ENCODE measurements at places on chromosomes 12 and 14. TPM values are rescaled to one million over a fixed set of nuclear protein-coding genes. Genes with fewer than 3 reads are reported as not detected.

The TMEM63C gene
- polyA plus RNA-seq = 0.80 TPM

The RAB15 gene
- 10.0 TPM for polyA plus RNA-seq

GRCh38 chr14:81440041-81440440, 39.9 kb upstream of the STON2 start:
- H3K27me3 ChIP-seq = peaks cover 72% of the 10 kb centered on the region
- no peak for DNase-seq
- H3K36me3 ChIP-seq = no peaks in the 10 kb centered on the region
- no peak overlapping the region for H3K27ac ChIP-seq
- peaks cover 4% of the 10 kb centered on the region for H3K4me1 ChIP-seq

- no peak for DNase-seq
- H3K36me3 ChIP-seq = no peaks in the 10 kb centered on the region
- H3K27me3 ChIP-seq = peaks cover 11% of the 10 kb centered on the region
- H3K27ac ChIP-seq = no peak overlapping the region
- no peak overlapping the region for H3K4me3 ChIP-seq
These were observed 30.3 kb downstream of the WBP11 start for GRCh38 chr12:14772946-14773345.

DNA sequence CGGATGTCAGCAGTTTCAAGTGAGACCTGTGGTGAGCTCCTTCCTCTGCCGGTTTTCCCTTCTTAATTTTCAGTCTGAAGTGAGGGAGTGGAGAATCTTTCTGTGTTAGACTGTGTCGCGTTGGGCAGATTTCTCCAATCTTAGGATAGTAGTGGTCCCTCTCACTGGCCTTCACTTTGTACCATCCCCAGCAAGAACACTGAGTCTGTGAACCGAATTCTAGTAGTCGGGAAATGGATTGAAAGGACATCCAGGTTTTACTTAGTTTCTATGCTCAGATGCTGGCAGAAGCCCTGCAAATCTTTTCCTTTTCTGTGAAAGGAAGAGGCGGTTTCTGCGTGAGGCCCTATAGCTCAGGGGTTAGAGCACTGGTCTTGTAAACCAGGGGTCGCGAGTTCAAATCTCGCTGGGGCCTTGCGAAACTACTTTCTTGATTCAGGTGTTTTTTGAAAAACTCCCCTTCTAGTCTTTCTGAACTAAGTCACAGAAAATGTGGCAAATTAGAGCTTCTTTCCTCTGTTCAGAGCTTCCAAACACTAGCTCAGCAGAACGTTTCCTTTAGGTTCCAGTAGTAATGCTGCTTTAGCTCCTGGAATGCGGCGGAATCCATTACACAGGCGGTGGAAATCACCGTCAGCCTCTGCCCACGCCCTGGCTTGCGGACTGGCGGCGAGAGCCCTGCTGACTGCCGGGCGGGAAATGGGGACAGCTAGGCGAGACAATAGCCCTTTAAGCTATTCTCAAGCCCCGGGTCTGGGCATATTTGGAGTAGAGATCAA, 2.8 kb upstream of the RNASE4 start:
- DNase-seq = peak; percentile 92
- no peaks in the 10 kb centered on the region for H3K4me1 ChIP-seq
- peak overlapping the region; percentile 93 for H3K27ac ChIP-seq
- H3K4me3 ChIP-seq = peak overlapping the region; percentile 64
- no peaks in the 10 kb centered on the region for H3K36me3 ChIP-seq

The RPS6KL1 gene
- polyA plus RNA-seq = 9.8 TPM

DNA sequence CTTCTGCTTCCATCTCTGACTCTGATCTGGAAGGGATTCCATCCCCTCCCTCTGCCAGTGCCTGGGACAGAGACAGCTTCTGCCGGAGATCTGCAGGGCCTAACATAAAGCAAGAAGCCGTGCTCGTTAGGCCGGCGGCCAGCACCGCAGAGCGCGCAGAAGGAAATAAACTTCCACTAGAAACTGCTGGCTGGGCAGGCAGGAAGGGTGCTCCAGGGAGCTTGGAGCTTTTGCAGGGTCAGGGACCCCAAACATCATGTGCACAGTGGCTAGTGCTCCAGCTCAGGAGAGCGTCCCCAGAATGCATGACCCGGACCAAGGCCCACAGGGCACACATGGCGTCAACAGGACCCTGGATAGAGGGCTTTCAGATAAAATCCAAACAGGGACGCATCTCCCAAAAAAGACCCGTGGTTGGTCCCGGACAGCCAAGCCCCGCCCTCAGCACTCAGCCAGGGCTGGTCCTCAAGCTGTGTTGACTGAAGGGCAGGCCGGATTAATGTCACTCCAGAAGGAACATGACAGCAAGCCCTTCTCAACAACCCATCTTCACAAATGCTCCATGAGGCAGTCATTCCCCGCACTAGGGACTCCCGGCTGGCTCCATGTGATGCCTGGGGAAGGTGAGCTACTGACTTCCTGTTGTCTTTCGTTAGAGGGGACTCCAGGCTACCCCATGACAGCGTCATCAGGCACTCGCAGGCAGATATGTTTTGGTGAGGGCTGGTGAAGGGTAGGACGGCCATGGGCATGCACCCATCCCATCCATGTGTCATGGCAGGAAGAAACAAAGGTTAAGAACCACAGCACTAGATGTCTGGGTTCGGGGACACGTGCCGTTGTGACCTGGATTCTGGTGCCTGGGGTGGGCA, 121.5 kb downstream of the CALM1 start:
- no peak overlapping the region for H3K27ac ChIP-seq
- H3K4me3 ChIP-seq = no peak overlapping the region
- H3K4me1 ChIP-seq = peaks cover 5% of the 10 kb centered on the region
- no peaks in the 10 kb centered on the region for H3K36me3 ChIP-seq
- DNase-seq = peak; percentile 14

- no peak overlapping the region for H3K4me3 ChIP-seq
- no peaks in the 10 kb centered on the region for H3K27me3 ChIP-seq
- H3K4me1 ChIP-seq = no peaks in the 10 kb centered on the region
These were observed 285.8 kb upstream of the GRIP1 start for GRCh38 chr12:66964629-66965028.

DNA sequence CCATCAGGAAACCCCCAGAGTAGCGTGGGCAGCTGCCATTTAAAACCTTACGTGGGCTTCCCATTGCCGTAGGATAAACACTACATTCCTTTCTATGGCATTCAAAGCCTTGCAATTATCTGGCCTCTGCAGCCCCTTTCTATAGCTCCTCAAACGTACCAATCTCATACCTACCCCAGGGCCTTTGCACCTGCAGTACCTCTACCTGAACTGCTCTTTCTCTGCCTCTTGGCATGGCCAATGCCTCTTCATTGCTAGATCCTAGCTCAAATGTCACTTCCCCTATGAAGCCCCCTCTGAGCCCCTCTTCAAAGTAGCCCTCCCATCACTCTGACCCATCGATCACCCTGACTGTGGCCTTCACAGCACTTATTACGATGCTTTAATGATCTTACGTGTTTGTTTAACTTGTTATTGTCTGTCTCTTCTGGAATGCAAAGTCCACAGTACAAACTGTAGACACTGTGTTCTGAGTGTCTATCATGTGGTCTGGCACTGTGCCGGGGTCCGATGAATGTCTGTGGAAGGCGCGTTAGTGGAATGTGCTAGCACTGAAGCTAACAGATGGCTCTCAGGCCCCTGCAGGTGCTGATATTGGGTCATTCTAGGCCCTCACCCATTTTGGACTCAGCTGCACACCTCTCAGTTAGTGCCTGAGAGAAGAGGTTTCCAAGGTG, 157.3 kb upstream of the NOS1 start:
- no peaks in the 10 kb centered on the region for H3K27me3 ChIP-seq
- no peak overlapping the region for H3K27ac ChIP-seq
- no peaks in the 10 kb centered on the region for H3K4me1 ChIP-seq
- DNase-seq = no peak

The RNFT2 gene
- polyA plus RNA-seq = 12.3 TPM

DNA sequence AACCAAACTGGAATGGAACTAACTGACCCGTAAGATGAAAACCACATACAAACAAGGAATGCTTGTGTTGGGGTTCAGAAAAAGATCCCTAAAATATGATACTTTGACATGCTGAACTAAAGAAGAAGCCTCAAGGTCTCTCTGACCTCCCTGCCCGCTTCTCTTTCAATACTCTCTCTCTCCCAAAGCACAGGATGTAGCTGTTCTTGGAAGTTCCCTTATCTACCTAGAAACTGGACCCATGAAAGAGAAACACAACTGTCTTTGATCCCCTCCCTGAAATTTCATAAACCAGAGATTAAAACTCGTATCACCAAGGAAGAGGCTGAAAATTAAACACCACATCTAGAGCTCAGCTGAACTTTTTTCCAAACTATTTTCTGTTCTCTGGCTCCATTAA, 76.7 kb upstream of the FERMT2 start:
- H3K36me3 ChIP-seq = no peaks in the 10 kb centered on the region
- no peak for DNase-seq
- H3K4me3 ChIP-seq = no peak overlapping the region
- no peak overlapping the region for H3K27ac ChIP-seq

DNA sequence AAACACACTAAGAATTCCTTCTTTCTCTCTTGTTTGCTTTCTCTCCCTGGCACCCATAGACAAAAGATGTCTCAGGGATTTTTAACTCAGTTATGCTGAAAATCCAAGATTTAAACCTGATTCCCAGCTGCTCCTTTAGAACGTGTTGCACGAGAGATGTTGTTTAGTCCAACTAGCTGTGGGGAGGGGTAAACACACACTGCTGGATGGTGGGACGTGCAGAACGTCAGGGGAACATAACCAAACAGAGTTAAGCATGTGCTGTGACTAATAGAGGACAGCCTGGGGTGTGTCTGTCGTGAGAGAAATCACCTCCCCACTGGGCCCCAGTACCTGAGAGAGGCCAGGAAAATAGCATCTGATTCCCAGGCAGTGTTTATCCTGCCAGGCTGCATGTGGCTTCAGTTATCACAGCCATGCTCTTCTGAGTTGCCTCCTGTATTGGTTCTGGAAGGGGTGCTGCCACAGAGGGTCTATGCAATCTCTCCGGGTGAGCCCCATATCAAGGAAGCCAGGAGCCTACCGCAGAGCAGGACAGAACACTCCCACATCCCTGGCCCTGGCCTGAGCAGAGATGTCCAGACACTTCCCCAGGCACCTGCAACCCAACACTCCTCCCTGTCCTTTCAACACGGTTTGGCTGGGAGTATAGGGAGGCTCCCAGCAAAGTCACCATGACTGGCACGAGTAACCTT, 112.7 kb upstream of the EGLN3 start:
- no peak for DNase-seq
- H3K4me1 ChIP-seq = no peaks in the 10 kb centered on the region

GRCh38 chr12:57236201-57236924, 6.9 kb downstream of the SHMT2 start:
- H3K4me1 ChIP-seq = peaks cover 10% of the 10 kb centered on the region
- peaks cover 84% of the 10 kb centered on the region for H3K27me3 ChIP-seq
- peaks cover 17% of the 10 kb centered on the region for H3K36me3 ChIP-seq
- no peak overlapping the region for H3K4me3 ChIP-seq
- no peak overlapping the region for H3K27ac ChIP-seq

GRCh38 chr12:94994312-94994711, 9.2 kb downstream of the NDUFA12 start:
- H3K27ac ChIP-seq = no peak overlapping the region
- peaks cover 8% of the 10 kb centered on the region for H3K36me3 ChIP-seq
- no peaks in the 10 kb centered on the region for H3K4me1 ChIP-seq
